ENCODE measurements at places on chromosomes 1 and 21. TPM values are rescaled to one million over a fixed set of nuclear protein-coding genes. Genes with fewer than 3 reads are reported as not detected.

SELP gene
- not detected for total RNA-seq

FMO1 gene
- total RNA-seq: not detected

SLAMF8 gene
- total RNA-seq: 0.08 TPM

OR2L3 gene
- total RNA-seq: not detected

ZNF684 gene
- total RNA-seq: 6.2 TPM

LSS gene
- 82.4 TPM for total RNA-seq

THAP3 gene
- 12.0 TPM for total RNA-seq

LCE2A gene
- not detected for total RNA-seq
